ENCODE measurements at places on chromosomes 1 and 21.

DNA sequence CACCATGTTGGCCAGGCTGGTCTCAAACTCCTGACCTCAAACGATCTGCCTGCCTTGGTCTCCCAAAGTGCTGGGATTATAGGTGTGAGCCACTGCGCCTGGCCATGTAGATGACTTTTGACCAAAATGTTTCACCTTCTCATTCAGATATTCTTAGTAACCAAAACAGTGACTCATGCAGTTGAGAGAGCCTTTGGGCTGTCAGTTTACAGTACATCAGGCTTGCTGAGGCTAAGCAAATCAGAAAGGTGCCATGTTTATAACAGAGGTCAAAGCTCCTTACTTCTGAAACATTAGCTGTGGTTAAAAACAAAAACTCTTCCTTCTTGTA, 21.0 kb downstream of the CNIH4 start:
- no peak for DNase-seq

- DNase-seq: no peak
Observed at GRCh38 chr1:223276029-223276428, 87.9 kb downstream of the SUSD4 start.

GRCh38 chr1:147579532-147579931, 38.2 kb downstream of the BCL9 start:
- DNase-seq: no peak

DNA sequence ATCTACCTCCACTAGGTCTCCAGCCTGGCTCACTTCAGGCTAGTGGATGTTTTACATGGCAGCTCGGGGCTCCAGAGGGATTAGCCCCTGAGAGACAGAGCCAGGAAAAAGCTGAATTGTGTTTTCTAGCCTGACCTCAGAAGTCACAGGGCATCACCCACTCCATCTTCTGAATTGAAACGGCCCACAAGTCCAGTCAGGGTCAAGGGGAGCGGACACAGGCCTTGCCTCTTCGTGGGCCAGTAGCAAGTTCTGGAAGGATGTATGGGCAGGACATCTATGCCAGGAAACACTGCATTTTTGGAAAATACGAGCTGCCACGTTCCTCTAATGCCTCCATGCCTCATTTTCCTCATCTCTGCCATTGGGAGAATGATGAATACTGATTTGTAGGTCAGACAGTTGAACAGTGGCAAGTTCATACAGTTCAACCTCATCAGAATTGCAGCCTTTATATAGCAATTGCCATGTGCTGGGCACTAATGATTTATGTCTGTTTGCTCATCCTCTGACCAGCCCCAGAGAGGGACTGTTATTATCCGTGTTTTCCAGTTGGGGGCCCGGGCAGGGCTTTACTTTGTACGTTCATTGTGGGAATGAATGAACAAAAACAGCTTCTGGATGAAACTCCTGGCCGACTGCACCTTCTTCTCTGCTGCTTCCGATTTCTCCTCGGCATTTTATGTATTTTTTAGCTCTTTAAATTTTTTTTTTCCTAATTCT, 23.2 kb upstream of the PCBP3 start:
- no peak for DNase-seq

DNA sequence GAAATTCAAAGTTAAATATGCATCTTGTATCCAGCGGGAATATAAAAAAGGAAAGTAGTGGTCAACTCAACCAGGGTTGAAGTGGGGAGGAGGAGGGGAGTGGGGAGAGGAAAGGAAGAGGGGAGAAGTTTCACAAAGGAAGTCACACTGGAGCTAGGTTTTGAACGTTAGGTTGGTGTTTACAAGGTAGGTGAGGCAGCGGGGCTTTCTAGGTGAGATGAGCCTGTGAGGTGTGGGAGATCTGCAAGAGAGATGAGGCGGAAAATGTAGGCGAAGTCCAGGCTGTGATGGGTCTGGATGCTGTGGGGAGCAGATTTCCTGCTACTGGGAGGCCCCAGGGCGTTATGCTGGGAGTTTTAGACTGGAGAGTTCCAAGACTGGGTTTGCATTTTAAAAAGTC, 36.1 kb upstream of the IL20 start:
- DNase-seq: no peak

All from effector CD4-positive, alpha-beta T cell (primary cell).